ENCODE measurements at places on chromosomes 2 and 18.

DNA sequence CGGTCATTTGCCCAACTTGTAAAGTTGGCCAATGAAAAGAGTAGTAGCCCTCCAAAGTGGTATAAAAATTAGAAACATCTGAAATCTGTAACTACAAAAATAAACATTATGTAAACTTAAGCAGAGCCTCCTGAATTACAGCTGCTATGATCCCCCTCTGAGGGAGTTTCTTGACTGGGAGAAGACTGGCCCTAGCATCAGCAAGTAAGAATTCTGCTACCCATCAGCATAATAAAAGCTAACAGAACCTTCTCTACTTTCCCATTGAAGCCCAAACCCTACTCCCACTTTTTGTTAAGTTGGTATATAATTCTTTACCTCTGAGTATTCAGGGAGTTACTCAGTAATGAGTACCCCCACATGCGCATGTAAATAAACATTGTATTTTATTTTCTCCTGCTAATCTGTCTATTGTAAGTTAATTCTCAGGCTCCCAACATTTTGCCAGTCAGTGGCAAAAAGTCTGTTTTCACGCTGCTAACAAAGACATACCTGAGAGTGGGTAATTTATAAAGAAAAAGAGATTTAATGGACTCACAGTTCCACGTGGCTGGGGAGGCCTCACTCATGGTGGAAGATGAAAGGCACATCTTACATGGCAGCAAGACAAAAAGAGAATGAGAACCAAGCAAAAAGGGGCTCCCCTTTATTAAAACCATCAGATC, 71.3 kb downstream of the MYL12B start:
- DNase-seq, result no peak

DNA sequence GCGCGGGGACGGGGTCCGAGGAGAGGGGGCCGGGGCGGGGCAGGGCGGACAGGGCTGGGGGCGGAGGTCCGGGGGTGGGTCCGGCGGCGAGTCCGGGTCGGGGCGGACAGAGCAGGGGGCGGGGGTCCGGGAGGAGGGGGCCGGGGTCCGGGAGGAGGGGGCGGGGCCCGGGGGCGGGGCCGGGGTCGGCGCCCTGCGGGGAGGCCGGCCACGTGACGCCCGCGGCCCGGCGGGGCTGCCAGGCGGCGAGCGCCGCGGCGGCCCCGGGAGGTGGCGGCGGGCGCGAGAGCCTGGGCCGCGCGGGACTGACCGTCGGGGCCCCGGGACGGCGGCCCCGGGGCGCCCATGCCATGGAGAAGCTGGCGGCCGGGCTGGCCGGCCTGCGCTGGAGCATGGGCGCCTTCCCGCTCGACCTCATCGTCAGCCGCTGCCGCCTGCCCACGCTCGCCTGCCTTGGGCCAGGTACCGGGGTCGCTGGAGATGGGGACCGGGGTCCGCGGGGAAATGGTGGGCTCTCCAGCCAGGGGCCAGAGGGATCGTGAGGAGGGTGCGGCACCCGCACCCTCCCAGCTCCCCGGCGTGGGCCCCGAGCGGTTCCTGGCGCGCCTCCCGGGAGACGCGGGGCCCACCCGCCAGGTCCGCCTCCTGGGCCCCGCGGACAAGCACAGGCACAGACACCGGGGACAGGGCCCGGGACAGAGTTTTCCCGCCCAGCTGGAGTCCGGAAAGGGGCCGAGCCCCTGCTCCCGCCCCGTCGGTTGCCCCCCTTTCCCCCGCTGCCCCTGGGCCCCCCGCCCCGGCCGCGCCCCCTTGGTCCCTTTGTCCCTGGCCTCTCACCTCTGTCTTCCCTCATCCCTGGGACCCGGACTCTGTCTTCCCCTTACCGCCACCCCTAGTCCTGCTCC, at the start of gene GAREM2:
Gene GAREM2 (plus strand): TSS at position 218 of the 905 bp plus-strand sequence. CDS start 133 bp downstream, at position 351.
- DNase-seq, result no peak

DNA sequence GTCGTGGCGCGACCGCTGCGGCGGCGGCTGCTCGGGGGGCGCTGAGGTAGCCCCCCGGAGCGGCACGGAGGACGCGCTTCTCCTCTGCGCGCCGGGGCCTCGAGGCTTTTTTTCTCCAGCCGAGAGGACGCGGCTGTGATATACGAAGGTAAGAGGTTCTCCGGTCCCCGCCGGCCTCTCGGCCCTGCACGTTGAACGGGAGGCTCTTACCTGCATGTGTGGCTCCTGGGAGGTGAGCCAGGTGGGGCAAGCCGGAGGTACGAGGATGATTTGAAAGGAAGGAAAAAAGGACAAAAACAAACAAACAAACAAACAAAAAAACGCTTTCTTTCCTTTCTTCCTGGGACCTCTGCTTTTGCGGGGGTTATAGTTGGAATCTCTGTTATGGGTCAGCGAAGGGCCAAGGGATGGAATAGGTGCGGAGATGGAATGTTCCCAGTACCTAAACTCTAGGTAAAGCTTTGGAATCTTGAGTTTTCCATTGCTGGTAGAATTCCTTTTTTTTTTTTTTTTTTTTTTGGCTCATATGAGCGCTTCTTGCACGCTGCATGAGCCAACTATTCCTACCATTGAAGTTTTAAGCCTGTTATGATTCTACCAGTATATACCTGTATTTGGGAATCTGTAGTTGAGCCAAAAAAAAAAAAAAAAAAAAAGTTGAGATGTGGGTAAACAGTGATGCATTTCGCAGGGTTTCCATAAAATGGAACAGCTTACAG, 674 bp downstream of the PTPN4 start:
- DNase-seq, result no peak

DNA sequence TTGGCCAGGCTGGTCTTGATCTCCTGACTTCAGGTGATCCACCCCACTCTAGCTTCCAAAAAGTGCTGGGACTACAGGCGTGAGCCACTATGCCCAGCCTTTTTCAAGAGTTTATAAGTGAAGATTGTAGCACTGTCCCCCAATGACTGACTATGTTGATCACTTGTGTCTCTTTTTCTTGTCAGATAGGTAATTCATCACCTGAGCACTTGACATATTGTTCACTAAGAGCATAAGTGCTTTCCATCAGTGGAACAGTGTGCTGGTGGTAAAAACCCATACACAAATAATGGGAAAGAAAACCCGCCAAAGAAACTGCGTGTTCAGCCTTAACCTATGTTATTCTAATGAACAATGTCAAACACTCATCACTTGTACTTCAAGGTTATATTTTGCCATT, 414.4 kb upstream of the CDH7 start:
- DNase-seq, result no peak

DNA sequence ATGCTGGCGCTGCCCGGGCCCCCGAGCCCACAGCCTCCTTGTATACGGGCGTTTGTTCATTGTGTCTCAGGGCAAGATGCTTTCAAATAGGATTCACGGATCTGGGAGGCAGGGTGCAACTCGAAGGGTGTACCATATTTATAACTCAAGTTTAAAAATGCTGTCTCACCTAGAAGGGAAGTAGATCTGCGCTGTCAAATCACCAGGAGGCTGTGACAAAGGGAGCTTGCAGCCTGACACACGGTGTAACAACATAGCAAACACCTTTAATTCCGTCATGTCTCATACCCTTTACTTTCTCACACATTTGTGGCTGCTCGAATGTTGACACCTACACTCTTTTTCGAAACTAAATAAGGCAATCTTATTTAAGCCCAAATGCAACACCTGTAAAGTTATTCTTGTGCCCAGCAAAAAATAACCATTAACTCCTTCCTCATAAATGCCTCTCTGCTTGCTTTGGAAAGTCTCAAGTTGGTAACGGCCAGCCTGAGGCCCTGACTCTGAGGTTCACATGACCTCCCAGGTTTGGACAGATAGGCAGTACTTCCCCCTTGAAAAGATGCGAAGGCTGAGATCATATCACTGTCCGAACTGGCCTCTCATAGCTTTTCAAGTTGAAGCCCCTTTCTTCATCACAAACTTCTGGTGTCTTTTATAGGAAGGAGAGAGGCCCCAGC, 11.6 kb downstream of the ZEB2 start:
- DNase-seq, result no peak

All from foreskin keratinocyte (primary cell).